Activated naive CD4-positive, alpha-beta T cell treated with Interleukin-2 at 50 U/mL for 16 hours (primary cell): ENCODE measurements at places on chromosomes 7 and 10.

- peak; percentile 33 for DNase-seq
These were observed 1.8 kb downstream of the GOLGA7B start for GRCh38 chr10:97851341-97852001.

- no peak for DNase-seq
These were observed 84.8 kb downstream of the ANLN start for GRCh38 chr7:36474283-36475010.

DNA sequence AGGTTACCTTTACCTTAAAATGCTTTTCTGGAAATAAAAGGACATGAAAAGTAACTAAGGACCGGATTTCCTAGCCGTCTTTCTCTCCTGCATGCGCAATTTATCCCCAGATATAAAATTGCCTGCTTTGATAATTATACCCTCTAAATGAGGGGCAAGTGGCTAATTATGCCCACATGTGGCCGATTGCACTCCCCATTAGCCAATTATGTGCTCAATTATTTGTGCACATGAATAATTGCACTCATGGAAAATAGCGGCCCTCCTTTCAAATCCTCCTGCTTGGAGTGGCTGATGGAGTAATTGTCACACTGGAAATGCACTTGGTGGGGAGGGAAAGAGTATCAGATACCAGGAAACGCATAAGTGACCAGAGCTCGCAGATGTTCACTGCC, 66.4 kb upstream of the ATRNL1 start:
- no peak for DNase-seq

- no peak for DNase-seq
These were observed 705.5 kb downstream of the POM121L12 start for GRCh38 chr7:53740971-53741370.

- DNase-seq = no peak
These were observed 39.2 kb upstream of the DNAJC1 start for GRCh38 chr10:22042557-22043326.

GRCh38 chr10:49010295-49010694, 70.7 kb upstream of the LRRC18 start:
- no peak for DNase-seq

GRCh38 chr7:106731646-106732444, 70.9 kb upstream of the CCDC71L start:
- no peak for DNase-seq

- no peak for DNase-seq
These were observed 51.0 kb downstream of the FAM204A start for GRCh38 chr10:118291122-118291521.

DNA sequence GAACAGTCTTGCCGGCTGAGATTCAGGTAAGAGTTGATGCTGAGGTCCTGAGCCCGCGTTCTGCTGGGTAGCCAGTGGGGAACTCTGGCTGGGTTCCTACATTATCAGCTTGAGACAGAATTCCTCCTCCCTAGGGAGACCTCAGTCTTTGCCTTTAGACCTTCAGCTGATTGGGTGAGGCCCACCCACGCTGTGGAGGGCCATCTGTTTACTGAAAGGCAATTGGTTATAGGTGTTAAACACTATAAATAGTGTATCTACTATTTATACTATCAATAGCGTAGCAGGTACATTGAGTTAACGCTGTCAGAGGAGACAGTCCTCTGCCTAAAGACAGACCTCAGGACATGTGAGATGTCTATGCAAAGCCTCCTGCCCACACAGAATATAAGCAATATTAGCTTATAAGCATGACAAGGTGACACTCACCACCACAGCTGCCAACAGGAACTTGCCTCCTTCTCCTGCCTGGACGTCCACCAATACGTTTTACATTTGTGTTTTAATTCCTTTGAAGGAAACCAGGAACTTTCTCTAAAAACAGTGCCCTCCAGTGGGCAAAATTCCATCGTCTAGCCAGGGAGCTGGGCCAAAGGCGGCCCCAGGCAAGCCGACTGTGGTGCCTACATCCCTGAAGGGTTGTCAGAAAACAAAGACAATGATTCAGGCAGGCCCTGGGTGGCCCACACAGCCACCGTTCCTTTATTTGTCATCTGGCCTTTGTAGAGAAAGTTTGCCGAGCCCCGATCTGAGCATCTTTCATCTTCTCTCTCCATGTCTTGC, 58.8 kb downstream of the INSIG1 start:
- no peak for DNase-seq

GRCh38 chr10:11869219-11869618, 46.1 kb downstream of the PROSER2 start:
- DNase-seq = no peak

DNA sequence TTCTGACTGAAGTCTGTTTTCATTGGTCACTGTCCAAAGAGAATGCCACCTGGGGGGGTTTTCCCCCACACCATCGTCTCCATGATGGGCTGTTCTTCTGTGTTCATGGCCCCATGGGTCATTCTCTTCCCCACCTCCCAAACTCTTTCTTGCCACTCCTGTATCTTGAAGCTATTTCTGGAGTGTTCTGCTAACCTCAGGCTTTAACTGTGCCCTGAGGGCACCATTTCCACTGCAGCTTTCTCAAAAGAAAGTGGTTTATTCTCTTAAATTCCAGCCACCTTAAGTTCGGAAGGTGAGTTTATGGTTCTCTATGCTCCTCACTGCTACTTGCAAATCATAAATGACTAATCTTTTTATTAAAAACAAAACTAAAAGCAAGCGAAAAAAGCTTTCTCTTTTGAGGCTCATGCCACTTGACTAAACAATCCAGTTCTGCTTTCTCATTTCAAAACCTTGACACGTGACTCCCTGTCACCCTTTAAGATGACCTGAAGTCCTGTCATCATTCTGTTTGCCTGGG, 7.4 kb upstream of the APBB1IP start:
- DNase-seq = no peak

DNA sequence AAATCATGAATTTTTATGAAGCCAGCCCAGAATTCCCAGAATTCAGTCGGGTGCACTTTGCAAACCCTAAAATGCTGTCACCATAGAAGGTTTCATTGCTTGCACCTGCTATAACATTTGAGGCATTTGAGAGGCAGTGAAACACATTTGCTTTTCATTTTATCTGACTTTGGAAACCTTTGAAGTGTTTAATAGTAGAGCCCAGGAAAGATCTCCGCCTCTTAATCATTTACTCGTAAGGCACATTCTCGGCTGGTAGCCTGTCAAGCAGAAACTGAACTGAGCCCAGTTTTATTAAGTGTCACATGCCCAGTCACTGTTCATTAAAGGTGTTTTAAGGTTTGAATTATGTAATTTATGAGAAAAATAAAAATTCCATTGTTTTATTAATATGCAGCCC, 247.6 kb downstream of the EMX2 start:
- no peak for DNase-seq

- DNase-seq = no peak
These were observed 6.4 kb downstream of the FEZF1 start for GRCh38 chr7:122298131-122298530.

GRCh38 chr10:124125305-124126116, 32.1 kb upstream of the CHST15 start:
- DNase-seq = no peak

DNA sequence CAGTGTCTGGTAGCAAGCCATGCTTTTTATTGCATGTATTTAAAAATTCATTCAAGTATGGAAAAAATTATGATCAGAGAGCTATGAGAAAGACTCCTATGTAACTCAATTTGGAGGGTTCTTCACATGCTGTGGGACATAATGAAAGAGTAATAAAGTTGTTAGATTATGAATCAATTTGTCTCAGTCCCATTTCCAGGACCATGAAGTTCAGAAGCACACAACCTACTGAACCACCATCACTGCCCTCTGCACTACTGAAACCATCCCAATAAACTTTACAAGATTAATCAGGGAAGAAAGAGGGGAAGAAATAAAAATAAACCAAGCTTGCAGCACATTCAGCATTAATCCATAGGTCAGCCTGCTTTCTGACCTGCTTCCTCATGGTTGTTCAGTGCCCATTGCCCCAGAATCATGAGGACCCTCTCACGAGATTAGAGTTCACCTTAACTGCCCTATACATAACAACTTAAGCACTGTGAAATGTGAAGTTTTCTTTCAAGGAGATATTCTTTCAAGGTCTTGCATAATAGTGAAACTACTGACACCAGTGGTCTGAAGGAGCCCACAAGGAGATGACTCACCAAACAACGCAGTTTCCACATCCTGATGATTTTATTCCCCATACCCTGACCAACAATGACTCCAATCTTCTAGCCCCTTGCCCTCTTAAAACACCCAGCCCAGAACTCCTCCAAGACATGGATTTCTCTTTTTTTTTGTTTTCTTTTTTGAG, 171.5 kb upstream of the ADCY1 start:
- no peak for DNase-seq

DNA sequence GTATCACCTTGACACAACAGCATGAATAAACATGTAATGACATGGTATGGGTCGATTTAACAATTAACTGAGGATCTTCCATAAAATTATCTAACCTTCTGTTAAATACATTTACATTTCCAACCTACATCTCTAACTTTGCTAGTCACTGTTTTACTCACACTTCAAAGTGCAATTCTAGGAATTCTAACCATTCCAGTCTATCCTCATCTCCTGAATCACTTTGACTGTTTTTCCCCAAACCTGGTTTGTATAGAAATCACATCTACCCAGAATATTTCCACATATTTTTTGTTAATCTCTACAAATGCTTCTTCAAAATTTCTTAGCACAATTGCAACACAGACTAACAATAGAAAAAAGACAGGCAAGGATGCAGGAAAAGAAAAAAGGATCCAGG, 6.2 kb downstream of the ABI1 start:
- no peak for DNase-seq

GRCh38 chr7:136910771-136911170, 42.3 kb downstream of the CHRM2 start:
- no peak for DNase-seq

- DNase-seq = no peak
These were observed 88.1 kb upstream of the FAM204A start for GRCh38 chr10:118430190-118430589.

DNA sequence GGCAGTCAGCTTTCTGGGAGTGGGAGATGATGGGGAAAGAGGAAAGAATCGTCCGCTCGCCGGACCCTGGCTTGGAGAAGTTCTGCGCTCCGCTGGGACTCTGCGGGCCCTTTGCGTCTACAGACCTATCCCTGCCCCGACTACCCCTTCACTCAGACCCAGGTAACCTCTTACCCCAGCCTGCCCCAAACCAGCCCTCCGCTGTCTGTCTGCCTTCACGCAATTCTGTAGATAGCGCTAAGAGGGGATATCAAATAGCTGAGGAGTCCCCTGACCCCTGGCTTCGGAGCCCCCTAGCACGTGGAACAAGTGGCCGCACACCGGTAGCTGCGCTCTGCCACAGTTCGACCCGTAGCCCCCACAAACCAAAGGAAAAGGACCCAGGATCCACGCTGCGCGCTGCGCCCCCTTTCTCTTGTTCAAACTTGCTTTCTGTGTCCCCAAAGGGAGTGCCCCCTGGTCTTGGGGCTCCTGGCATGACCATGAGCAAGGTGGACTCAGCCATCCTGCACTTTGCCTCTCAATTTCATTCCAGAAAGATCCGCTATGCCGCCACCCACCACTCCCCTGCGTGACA, 7.0 kb downstream of the HOXA4 start:
- DNase-seq = no peak
